Stimulated activated CD8-positive, alpha-beta memory T cell treated with anti-CD3 and anti-CD28 coated beads, Interleukin-4, amount 100 ng/mL, for 4 hours (primary cell): ENCODE measurements at places on chromosomes 2 and 18.

DNA sequence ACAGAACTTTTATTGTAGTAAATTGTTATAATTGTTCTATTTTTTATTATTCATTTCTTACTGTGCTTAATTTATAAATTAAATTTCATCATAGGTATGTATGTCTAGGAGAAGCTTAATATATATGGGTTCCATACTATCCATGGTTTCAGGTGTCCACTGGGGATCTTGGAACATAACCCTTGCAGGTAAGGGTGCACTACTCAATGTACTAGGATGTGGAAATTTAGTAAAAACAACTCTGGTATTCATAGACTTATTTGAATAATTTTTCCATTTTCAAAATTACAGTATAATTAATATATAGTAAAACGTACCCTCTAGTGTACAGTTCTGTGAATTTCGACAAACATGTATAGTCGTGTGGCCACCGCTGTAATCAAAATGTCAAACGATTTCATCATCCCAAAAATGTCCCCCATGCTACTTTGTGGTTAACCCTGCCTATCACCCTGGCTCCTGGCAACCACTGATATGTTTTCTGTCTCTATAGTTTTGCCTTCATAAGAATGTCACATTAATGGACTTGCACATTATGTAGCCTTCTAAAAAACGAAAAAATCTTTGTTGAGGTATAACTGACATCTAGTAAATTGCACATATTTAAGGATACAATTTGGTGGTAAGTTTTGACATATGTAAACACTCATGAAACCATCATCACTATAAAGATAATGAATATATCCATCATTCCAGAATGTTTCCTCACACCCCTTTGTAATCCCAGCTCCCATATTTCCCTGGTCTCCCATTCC is 45.7 kb downstream of the ARL5A start:
- no peak for DNase-seq

- DNase-seq = no peak
Observed at GRCh38 chr2:232463701-232464543, 8.0 kb downstream of the ALPI start.

DNA sequence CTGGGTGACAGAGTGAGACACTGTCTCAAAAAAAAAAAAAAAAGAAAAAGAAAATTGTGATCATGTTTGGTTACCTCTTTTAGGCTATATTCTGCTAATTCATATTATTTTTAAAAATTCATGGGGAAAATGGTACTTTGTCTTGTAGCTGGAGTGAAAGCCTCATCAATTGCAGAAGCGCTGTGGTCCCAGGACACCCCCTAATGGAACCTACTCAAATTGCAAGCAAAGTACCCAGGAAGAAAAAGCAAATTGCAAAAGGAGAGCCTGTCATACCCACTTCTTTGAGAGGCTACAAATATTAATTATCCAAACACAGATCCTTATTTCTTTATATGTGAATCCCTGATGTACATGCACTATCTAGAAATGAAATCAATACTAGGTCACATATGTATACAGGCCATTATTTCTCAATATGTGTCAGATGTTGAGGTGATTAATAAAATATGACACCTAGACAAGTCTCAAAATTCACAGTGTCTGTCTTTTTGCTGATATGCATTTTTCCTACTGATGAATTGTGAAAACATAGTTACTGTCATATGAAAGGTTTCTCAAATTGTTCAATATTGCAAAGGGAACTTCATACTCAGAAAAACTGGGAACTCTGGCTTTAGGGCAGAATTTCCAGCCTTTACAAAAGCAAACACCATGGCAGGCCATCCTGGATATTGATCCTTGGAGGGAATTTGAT is 12.6 kb downstream of the CRACDL start:
- DNase-seq = no peak

GRCh38 chr2:19809206-19809605 is 92.6 kb downstream of the TTC32 start:
- no peak for DNase-seq

GRCh38 chr2:129778584-129778877 is 200.9 kb upstream of the RAB6C start:
- no peak for DNase-seq

DNA sequence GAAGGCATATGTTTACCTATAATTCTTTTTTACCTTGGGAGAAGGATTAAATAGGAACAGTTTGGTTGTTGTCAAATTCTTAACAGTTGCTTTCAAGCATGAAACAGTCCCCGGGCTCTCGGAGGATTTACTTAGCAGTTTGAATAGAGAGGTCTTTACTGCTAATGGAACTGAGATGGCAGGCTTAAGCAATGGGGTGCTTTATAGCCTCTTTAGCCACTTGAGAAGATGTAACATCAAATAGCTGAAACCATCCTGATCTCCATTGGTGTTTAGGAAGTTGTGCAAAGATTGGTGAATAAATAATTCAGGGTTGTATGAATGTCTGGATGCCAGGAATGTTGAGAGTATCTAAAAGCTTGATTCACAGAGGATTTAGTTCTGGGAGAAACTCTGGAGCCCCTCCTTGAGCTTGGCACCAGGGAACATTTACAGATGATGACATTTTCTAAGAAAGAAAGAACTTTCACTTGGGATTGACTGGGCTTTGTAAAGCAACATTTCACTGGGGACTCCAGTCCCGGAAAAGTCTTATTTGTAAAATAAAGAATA is 51.9 kb downstream of the PTPRM start:
- DNase-seq = no peak

DNA sequence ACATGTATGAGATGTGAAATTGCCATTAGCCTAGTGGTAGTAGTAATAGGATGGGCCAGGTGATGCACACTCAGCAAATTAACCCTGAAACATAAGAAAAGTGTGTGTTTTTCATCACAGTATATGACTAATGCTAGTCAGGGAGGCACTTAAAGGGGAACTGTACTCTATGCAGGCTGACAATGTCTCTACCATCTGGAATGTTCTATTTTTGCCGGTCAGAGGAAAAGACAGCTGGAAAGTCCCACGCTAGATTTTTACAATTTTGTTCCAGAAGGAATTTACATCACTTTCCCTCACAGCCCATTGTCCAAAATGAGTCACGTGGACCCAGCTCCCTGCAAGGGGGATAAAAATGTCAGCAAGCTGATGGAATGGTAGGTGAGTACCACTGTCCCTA is 746.3 kb upstream of the CHAC2 start:
- no peak for DNase-seq

DNA sequence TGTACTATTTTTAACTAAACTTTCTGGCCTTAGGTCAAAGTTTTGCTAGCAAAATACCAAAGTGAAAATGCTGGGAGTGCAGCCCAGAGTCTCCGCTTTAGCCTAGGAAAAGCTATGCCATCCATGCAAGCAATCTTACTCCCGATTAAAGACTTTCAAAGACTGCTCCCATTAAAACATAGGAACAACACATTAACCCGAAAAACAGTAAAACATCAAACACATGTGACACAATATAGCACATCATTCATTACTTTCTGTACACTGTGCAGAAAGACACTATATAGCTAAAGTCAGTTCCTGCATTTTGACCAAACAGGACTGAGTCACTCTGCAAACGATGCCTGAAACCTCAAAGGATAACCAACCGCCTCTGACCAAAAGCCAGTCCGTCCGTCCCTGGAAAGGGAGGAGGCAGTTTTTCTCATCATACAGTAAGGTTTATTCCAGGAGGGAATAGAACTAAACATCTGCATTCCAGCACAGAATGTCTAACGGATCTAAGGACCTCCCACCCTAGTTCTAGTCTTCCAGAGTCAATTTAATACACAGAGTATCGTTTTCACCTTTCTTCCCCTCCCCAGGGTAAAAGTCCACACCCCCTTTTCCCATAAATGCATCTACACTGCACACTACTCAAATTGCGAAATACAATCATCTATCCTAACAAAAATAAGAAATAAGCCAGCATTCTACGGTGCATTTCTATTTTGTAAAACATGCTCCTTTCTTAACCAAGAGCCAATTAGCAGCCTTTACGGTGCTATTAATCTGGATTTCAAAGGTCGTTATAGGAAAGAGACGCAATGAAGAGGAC is 1.7 kb downstream of the ROCK2 start:
- no peak for DNase-seq

- no peak for DNase-seq
Observed at GRCh38 chr2:102098756-102099155, 43.8 kb upstream of the IL1R1 start.

- no peak for DNase-seq
Observed at GRCh38 chr2:85148190-85148589, 15.0 kb downstream of the TCF7L1 start.

- no peak for DNase-seq
Observed at GRCh38 chr18:26301681-26302080, 75.4 kb downstream of the TAF4B start.

- DNase-seq = no peak
Observed at GRCh38 chr2:215751200-215751910, 262.0 kb downstream of the MREG start.

DNA sequence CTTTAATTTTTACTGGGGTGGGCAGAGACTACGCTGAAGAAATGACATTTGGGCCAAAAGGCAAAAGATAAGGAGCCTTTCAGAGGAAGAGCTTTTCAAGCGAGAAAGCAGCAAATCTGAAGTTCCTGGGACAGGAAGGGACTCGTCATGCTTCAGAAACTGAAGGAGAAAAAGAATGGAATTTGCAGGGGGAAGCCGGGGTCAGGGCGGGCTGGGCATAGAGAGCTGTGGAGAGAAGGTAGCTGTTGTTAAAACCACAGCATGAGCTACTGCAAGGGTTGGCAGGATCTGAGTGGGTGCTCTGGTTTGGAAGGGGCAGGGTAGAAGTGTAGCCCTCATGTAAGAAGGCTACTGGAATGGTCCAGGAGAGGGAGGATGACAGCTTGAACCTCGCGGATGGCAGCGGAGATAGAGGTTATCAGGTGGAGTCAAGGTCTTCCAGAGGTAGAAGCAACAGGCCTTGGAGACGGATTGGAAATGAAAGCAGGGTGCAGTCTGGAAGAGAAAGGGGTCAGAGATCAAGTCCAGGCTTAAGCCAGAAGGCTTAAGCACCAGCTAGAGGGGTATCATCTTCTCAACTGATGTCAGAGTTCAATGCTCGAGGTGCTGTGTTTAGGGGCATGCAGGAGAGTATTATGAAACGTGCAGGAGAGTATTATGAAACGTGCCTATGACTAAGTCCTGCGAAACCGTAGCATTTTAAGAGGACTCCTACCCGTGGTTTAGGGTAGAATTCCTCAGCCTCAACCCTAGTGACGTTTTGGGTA is 18.9 kb downstream of the ATP8B1 start:
- DNase-seq = no peak

DNA sequence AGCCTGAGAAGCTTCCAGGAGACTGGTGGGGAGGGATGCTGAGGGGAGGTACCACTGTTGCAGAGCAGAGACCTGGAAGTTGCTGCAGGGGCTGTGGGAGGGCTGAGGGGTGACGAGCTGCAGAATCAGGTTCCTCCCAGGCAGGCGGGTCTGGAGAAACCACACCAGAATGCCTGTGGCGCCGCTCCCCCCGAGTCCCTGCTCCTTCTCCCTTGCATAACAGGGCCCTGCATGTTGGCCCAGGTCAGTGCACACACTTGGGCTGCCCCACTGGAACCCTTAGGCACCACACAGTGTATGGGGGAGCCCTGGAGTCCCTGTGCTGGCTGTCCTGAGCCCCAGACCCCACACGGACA is 60.4 kb downstream of the ARL4C start:
- DNase-seq = no peak

DNA sequence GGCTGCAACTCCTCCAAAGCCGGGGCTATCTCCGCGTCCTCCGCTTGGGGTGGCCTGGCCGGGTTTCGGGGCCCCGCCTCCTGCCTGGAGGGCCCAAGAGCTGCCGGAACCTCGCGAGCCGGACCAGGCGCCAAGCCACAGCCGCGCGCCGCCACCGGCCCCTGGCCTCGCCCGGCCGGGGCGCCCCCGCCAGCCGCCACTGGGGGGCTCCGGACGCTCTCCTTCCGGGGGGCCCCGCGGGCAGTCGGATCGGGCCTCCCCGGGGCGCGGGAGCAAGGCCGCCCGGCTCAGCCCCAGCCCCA is 17.4 kb upstream of the HAAO start:
- peak; percentile 43 for DNase-seq

DNA sequence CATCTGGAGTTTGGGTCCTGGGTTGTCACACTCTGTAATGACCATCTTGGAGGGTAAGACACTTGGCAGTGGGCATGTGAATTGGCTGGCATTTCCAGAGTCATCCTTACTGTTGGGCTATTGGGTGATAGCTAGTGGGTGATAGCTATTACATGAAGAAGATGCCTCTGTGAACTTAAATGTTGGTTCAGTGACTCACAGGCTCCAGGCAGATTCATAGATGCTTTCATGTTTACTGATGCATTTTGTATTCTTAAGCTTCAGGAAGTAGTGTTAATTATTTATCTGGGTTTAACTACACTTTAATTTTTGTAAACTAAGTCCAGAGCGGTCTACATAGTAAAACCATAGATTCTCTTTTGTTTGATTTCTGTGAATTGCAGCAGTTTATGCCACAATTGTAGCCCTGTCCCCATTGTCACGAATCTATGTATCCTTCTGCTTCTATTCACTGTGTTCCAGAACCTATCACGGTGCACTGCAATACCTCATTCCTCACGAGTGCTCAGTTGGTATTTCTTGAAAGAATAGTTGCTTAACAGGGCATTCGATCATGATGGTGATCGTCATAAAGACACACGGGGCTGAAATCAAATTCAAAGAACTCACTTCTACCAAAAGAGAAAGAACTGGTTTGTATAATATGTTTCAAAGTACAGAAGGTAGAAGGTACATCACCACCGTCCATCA is 79.7 kb downstream of the GBX2 start:
- no peak for DNase-seq

GRCh38 chr2:198662905-198663304 is 794.8 kb downstream of the SATB2 start:
- DNase-seq = no peak

DNA sequence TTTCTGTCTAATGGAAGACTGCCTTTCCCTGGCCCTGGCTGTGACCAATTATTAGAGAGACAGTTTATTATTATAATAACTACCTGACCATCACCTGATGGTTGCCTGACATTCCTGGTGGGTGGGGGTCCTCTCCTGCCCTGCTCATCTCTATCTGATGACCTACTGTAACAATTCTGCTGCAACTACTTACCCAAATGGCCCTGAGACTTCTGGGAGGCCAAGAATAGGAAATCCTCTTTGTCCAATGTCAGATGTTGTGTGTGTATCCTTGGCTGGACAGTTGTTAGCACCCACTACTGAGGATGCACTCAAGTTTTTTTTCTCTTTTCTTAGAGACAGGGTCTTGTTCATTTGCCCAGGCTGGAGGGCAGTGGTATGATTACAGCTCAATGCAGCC is 110.3 kb downstream of the DDX1 start:
- DNase-seq = no peak
